ENCODE measurements at places on chromosomes 3 and 15.

DNA sequence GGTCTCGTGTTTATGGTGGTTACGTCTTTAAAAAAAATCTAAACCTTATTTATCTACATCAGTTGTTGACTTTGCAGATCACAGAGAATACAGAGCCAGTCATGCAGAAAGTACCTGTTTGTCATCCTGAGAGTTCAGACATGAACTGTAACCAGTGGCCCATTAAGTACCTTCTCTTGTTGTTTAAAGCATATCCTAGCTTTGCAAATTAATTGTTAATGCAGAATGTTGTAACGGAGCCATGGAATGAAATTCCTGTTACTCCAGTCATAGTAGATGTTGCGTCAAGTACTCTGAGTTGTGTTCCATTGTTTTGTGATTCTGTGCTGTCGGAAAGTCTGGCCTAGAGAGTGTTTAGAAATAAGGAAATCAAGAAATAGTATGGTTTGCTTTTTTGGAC is 205.2 kb downstream of the RBMS3 start:
- DNase-seq, result no peak

GRCh38 chr3:13113346-13114330 is 40.4 kb upstream of the IQSEC1 start:
- no peak for DNase-seq

DNA sequence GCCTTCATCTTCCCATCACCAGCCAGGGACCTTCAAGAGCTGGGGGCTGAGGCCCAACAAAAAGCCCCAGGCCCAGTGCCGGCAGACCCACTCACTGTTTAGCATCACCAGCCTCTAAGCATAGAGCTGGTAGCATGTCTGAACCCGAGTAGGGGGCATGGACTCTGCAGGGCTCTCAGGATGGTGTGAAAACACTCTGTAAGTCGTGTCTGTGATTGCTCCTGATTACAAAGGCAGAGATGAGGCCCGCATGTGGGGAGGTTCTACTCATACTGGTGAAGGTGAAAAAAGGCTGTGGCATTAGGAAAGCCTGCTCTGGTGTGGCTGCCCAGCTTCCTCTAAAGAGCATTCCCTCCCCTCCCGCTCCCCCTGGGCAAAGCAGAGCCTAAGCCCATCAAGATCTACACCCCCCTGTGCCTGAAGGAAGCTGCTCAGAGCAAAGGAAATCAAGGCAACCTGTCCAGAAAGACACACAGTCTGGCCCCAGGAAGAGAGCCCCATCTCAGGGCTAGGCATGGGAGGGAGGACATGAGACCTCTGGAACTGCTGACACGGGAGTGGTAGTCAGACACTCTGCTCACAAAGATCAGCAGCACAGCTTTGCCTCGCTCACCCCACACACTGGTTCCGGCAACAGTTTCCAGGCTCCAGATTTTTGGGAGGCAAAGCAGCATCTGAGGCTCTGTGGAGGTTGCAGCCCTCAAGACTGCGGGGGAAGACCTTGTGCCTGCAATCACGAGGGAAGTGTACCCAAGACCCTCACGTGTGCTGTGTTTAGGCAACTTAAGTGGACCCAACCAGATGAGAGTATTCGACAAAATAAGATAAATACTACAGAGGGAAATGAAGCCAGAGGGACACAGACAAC is 36.7 kb downstream of the CCDC12 start:
- DNase-seq, result no peak

DNA sequence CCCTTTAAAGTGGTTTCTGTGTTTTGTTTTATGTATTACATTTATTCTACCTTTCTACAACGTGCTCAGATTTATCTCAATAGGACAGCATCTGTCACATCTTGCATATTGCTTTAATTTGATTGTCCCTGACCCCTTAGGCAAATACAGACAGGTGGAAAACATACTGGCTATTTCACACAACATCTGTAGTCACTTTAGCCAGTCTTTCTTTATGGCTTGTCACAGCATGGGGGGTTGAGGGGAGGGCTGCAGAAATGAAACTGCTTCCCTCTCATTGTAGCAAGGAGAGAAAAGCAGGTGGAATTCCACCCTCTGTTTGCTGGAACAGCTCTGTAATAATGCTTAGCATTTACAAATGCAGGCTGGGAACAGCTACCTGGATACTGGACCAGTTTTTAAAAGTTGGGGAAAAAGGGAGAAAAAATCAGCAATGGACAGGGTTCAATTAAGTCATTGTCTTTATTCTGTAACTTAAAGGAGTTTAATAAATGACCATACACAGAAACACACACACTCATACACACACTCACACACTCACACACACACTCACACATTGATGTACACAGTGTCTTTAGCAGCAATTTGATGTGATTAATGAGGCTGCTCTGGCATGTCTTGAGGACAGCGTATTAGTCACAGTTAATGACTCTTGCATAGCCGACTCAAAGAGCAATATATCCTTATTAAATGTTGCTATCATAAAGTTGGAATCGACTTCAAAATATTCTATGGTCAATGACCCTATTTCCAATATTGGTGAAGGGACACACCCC is 283.7 kb upstream of the GBE1 start:
- no peak for DNase-seq

GRCh38 chr3:155747946-155748290 is 3.0 kb upstream of the PLCH1 start:
- no peak for DNase-seq
